ENCODE measurements at places on chromosomes 5 and 9.

DNA sequence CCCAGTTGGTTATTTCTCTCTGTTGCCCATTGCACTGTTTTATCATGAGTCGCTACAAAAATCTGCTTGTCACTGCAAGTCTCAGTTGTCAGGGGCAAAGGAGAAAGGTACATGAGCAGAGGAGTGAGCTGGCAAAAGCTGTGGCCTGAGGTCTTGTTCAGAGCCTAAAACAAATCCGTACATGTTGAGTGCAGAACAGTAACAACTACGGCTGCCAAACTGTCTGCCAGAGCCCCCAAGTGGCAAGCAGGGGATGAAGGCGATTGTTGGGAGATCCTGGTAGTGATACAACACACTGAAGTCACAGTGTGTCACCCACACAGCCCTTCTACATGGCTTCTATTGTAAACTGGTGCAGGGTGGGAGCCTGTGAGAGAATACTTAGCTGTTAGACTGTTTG, 50.9 kb downstream of the BRINP1 start:
- DNase-seq: no peak

DNA sequence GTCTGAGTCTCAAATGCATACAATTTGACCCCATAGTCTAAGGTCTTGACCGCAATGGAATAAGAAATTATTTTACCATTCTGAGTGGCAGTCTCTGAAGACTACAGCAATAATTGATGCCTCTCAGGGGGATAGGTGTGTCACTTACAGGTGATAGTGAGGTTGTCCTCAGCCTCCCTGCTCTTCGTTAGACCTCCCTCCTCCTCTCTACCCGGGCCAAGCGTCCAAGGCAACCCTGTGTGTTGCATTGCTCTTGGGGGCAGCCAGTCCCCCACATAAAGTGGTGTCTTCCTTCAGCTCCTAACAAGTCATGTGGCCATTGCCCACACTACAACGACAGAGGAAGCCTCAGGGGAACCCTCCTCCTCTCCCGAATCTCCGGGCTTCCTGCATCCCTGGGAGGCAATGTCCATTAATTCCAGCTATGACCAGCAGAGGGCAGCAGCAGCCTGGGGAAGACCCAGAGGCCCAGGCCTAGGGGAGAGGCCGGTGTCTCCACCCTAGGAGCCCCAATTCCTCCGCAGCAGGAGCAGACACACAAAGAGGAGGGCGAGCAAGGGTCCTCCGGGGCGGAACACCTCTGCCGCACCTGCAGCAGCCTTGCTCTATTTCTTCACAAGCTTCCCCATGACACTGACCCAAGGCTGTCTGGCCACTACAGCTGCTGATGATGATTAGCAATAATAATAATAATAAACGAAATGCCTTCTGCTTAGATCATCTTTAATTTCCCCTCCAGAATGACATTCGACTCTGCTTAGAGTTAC, 134.8 kb downstream of the KCNIP1 start:
- peak; percentile 42 for DNase-seq

GRCh38 chr9:36897019-36897418, 137.0 kb downstream of the PAX5 start:
- no peak for DNase-seq

DNA sequence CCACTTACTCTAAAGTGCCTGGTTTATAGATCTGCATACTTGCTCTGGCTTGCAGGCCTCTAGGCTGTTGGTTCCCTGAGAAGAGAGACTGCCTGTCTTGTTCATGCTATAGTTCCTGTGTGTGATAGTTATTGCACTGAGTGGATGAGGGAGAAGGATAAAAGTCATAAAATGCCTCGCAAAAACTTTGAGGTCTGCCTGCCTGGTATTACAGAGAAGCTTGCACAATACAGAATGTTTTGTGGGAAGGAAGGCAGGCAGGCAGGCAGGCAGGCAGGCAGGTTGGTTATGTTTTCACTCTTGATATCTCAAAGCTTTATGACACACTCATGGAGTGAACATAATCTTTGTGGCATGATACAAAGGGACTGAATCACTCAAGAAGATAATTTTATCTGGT, 287.1 kb downstream of the SLIT3 start:
- DNase-seq: no peak

GRCh38 chr5:79513308-79513703, 628 bp downstream of the HOMER1 start:
- DNase-seq: peak; percentile 13

DNA sequence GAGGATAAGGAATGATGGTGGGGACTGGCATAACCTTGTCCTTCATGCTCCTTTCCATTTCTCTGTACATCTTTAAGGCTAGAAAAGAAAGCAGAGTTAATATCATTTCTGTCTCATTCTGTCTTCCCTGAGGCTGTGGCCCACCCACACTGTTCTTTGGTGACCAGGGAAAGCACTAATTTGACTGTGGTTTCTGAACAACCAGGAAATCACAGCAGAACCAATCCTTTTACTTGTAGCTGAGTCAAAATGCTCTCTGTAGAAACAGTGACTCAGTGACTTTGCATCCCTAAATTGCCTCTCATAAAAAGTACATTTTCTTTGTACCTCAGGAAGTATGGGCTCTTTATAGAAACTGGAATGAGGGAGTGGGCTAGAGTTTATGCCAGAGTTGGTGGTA, 28.1 kb downstream of the IL33 start:
- DNase-seq: peak; percentile 80

GRCh38 chr9:13270734-13271133, 8.8 kb downstream of the MPDZ start:
- DNase-seq: no peak

DNA sequence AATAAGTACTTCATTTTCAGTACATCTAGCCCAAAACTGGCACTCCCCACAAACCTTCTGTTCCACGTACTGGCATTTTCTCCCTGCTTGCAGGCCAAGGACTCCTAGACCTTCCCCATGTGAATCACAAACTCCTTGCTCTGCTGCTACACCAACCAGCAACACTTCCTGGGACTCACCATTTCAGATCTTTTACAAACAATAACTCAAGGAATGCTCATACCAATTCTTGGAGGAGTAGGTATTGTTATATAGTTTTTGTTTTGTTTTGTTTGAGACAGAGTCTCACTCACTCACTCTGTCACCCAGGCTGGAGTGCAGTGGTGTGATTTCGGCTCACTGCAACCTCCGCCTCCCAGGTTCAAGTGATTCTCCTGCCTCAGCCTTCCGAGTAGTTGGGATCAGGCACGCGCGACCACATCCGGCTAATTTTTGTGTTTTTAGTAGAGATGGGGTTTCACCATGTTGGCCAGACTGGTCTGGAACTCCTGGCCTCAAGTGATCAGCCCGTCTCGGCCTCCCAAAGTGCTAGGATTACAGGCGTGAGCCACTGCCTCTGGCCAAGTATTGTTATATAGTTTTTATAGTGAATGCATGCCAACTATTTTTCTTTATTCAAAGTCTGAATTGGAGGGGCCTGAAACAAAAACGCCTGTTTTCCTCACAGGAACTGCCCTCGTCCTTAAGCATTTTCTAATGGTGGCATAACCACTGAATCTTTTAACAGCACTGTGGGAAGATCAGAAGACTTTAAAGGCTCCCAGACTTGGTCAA, 210.8 kb downstream of the TSSK1B start:
- no peak for DNase-seq

DNA sequence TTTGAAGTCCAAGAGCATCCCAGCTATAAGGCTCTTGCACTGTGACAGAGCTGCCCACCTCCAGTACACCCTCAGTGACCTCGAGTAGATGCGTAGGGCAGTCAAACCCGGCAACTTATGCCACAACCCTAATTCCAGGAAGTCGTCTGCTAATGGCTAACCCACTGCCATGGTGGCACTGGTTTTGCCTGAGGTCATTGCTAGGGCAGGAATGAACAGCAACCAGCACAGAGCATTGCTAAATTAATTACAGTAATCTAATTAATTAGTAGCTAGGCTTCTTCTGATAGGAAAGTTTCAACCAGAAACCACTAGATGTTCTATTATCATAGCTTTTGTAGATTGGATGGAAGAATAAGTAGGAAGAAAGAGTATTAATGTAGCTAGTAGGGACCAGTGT, 122.8 kb downstream of the DPYSL3 start:
- DNase-seq: no peak

DNA sequence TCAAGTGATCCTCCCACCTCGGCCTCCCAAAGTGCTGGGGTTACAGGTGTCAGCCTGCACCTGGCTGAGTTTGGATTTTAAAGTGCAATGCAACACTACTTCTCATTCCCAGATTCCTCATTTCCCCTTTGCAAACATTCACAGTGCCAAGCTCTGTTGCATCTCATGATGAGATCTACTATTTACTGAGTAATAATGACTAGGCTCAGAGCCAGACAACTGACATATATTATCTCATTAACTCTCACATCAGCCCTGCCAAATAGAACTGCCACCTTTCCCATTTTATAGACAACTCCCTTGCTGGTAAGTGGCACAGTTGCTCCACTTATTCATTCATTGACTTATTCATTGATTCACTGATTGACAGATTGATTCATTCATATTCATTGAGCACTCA, 7.0 kb downstream of the PDE6A start:
- DNase-seq: peak; percentile 27

GRCh38 chr5:148848393-148849031, 22.1 kb downstream of the ADRB2 start:
- no peak for DNase-seq

- DNase-seq: peak; percentile 60
Observed at GRCh38 chr5:10701567-10702039, 59.4 kb downstream of the DAP start.

DNA sequence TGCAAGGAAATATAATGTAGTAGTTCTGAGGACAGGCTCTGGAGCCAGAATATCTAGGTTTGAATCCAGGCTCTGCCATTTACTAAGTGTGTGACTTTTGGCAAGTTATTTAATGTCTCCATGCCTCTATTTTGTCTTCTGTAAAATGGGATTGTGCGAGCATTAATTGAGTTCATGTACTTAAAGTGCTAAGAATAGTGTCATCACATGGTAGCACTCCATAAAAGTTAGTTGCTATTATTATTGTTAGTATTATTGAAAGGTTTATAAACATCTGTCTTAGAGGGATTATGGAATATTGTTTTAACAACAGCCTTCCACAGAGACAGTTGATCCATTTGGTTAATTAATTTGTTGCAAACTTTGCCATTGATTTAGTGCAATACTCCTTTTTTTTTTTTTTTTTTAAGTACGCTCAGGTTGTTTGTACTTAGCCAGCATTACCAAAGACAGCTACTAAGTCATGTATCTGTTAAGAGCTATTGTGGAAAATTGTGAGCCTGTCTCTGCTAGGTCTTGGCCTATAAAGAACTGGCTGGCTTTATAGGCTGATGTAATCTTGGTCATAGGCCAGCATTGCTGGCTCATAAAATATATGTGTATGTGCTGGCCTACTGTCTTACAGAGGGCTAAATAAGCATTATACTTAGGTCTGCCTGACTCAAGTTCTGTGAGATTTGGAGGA, 174.7 kb downstream of the WDR70 start:
- peak; percentile 30 for DNase-seq

- no peak for DNase-seq
Observed at GRCh38 chr9:15352306-15352705, 45.3 kb upstream of the TTC39B start.

DNA sequence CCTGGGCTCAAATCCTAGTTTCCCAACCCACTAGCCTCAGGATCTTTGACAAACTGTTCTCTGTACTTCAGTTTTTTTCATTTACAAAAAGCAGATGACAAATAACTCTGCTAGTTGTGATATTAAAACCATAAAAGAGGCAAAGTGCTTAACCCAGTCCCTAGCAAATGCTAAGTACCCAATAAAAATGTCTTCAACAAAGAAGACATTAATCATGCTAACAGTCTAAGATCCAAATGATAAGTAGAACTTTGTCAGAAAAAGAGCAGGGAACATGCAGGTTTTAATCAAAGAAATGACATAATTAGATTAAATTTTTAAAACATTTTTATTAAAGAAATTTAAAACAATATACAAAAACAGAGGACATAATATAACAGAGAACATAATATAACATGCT, 203.0 kb upstream of the ADRA1B start:
- DNase-seq: no peak

DNA sequence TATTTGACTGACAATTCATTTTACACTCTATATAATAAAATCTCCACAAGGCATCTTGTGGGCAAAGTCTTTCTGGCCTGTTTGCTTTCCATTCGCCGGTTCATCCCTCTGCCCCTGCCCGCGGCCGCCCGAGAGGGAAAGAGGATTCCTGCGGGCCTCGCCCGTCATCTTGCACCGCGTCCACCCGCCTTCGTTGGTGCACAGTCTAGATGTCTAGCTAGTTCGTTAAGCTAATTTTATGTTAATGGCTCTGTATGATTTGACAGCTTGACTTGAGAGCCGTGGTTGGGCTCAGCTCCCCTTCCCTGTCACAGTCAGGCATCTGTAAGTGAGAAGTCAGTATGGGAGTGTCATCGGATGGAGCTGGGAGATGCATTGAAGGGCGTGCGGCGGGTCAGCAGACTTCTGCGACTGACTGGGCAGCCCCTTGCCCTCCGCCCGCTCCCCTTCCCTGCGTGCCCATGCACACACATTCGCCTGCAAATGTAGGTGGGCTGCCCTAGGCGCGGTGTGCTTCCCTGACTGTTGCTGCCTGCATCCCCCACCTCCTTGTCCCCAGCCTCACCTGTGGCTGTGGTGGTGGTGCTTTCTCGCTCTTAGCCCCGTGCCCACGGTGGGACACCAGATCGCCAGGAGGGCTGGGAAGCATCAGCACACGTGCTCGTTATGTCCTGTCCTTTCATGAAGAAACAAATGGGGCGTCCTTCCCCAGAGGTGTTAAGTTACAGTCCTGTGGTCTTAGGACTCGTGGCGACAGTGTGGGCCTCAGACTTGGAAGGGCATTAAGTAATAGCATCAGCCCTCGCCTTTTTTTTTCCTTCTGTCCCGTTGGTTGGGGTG, 25.9 kb upstream of the PRDM12 start:
- no peak for DNase-seq

Measured in HFFc6 (cell line).